ENCODE measurements at places on chromosomes 13 and 19.
A peak's percentile ranks its signal among the peaks of the same experiment; 100 is the strongest.

DNA sequence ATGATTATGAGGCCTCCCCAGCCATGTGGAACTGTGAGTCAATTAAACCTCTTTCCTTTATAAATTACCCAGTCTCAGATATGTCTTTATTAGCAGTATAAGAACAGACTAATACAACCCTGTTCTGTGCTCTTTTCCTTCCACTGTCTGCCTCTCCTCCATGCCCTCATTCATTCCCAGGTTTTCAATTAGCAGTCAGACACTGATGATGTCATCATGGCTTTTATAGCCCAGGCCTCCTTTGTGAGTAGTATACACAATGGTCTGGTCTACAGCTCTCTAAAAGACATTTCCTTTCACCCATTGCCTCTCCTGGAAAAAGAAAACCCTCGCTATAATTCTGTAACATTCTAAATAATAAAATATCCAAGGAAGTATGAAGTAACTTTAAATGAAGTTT, 25.5 kb downstream of the FGF14 start:
- peak; percentile 55 for DNase-seq

- no peak for DNase-seq
Observed at GRCh38 chr19:7833225-7834099, 3.4 kb downstream of the EVI5L start.

GRCh38 chr13:21095311-21095710, 33.9 kb upstream of the LATS2 start:
- no peak for DNase-seq

DNA sequence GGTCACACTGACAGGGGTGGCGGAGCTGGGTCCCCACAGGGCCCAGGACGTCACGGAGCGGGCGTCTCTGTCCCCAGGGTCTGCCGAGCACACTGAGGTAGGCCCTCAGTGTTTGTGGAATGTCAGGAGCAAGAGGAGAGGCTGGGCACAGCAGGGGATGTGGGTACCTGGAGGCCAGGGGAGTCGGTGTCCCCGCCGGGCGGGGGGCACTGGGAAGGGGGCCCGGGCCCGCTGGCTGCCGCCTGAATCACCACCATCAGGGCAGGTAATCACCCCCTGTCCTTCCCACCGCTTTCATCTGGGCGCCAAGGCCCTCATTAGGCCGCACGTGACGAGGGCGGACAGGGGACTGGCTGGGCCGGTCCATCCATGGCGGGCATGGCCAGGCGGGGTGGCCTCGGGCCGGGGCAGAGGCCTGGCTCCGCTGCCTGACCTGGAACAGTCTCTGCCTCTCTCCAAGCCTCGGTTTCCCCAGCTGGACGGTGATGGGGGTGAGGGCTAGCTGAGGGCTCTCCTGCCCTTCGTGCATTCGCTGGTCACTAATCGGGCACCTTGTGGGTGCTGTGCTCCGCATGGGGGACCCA, 1.0 kb downstream of the FGF22 start:
- DNase-seq = no peak

DNA sequence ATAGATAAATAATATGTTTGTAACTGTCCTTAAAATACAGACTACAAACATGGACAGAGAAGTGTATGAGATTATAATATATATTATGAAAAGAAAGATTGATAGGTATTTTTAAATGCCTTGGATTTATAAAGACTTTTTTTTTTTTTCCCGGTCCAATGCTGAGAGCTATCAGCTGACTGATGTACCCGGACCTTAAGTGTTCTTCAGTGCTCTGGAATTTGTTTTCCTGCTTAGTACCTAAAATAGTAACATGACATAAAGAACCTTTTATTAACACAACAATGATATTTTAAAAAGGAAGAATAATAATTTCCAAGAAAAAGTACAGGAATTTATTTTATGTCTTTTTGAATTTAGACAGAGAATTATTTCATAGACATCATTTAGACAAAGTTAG, 795.5 kb upstream of the PCDH9 start:
- no peak for DNase-seq

- no peak for DNase-seq
Observed at GRCh38 chr19:1423436-1424191, 14.6 kb upstream of the RPS15 start.

- DNase-seq = no peak
Observed at GRCh38 chr19:17091758-17092333, 16.3 kb downstream of the MYO9B start.

GRCh38 chr19:4369109-4369887, 25.9 kb downstream of the MPND start:
- DNase-seq = no peak

DNA sequence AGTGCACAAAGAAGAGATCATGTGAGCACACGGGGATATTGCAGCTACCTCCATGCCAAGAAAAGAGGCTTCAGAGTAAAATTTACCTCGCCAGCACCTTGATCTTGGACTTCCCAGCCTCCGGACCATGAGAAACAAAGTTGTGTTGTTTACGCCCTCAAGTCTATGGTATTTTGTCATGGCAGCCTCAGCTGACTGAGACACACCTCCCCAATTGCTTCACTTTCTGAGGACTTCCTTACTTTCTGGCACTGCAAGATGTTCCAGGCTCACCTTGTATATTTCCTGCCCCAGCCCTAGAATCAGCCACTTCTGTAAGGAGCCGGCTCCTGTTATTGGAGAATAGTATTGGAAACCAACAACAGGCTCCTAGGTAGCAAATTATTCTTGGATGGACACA, 6.6 kb upstream of the CEBPG start:
- DNase-seq = no peak

- DNase-seq = no peak
Observed at GRCh38 chr13:75285310-75285709, 196.7 kb downstream of the TBC1D4 start.

GRCh38 chr13:20624213-20624612, 57.3 kb downstream of the IFT88 start:
- DNase-seq = no peak

- DNase-seq = no peak
Observed at GRCh38 chr13:41182231-41182630, 12.1 kb downstream of the KBTBD7 start.

DNA sequence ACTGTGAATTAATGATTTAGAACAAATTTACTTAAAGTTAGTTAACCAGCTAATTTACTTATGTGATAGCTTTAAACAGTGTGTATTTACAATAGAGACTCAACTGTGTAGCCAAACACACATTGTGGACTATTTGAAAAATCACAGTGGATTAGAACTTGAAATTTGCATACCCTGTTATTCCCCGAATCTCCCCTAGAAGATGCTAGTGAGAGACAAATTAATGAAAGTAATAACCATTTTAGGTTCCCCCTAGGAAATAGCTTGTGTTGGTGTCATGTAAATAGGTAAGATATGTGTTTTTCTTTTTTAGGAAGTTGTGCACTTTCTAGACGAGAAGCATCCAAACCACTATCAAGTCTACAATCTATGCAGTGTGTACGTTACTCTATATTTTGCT, 98.5 kb downstream of the C1QTNF9 start:
- no peak for DNase-seq

GRCh38 chr19:5392486-5392885, 51.9 kb upstream of the PTPRS start:
- DNase-seq = no peak
